ENCODE measurements at places on chromosomes 4 and X.

- DNase-seq, result no peak
These were observed 140.6 kb upstream of the GPC4 start for GRCh38 chrX:133555782-133556458.

GRCh38 chr4:61953386-61953785, 753.3 kb downstream of the ADGRL3 start:
- no peak for DNase-seq

DNA sequence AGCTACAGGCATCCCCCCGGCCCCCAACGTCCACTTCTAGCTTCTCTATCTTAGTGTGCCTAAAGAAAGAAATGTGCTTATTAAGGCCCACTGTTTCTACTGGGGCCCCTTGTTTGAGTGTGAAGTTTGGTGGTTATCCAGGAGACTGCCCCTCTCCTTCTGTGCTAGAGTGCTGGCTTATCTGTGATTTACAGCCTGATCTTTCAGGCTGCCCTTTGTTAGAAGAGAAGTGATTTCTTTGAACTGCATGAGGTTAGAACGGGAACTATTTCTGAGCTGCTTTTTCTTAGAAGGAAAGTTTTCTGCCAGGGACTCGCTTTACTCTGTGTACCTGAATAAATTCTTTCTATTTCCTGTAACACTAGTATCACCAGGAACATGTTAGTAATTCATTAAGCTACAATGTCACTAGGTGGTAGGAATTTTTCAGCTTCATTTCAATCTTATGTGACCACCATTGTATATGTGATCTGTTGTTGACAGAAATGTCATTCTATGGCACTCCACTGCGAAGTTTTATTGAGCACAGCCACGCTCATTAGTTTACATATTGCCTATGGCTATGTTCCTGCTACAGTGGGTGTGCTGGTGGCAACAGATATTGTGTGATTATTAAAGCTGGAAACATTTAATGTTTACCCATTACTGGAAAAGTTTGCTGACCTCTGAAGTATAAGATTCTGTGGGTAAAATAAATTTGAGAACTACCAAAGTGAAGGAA, 193.8 kb upstream of the CXorf51B start:
- no peak for DNase-seq

GRCh38 chrX:6660567-6661264, 125.8 kb upstream of the VCX3A start:
- no peak for DNase-seq

DNA sequence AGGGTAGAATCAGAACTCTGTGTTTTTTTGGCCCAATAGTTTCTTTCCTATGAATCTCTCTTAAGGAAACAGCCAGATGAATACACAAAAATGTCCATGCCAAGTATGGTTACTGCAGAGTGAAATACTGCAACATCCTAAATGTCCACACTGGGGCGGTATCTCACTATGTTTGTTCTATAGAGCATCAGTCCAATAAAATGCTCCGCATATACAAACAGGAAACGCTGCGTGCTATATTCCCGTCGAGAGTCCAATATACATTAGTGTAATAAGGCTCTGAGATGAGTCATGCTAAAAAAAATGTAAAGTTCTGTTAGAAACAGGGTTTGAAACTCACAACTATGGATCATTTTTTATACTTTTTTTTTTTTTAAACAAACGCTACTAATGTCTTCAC, 72.9 kb upstream of the ENOX2 start:
- DNase-seq, result no peak

DNA sequence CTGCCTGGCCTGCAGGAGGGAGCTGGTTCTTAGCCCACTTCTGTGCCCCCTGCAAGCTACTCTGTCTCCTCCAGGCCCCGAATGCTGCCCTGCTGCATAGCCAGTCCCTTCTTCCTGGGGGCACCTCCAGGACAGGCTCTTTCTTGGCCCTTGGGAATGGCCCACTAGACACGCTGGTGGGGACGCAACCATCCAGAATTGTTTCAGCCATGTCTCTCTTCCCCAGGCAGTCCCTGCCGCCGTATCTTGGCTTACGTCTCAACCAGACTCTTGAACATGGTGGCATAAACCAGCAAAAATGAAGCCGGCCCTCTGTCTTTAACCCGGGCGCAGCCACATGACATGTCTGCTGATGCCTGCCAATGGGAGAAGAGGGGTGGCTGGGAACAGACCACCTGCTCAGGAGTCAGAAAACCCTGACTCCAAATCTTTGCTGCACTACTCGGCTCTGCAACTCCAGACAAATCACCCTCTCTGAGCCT, 9.0 kb downstream of the LRPAP1 start:
- DNase-seq, result no peak

GRCh38 chr4:6390356-6390755, 82.1 kb downstream of the PPP2R2C start:
- no peak for DNase-seq

GRCh38 chr4:25923745-25924144, 9.7 kb downstream of the SMIM20 start:
- DNase-seq, result no peak

- no peak for DNase-seq
These were observed 20.2 kb downstream of the TMEM31 start for GRCh38 chrX:103730796-103731493.

DNA sequence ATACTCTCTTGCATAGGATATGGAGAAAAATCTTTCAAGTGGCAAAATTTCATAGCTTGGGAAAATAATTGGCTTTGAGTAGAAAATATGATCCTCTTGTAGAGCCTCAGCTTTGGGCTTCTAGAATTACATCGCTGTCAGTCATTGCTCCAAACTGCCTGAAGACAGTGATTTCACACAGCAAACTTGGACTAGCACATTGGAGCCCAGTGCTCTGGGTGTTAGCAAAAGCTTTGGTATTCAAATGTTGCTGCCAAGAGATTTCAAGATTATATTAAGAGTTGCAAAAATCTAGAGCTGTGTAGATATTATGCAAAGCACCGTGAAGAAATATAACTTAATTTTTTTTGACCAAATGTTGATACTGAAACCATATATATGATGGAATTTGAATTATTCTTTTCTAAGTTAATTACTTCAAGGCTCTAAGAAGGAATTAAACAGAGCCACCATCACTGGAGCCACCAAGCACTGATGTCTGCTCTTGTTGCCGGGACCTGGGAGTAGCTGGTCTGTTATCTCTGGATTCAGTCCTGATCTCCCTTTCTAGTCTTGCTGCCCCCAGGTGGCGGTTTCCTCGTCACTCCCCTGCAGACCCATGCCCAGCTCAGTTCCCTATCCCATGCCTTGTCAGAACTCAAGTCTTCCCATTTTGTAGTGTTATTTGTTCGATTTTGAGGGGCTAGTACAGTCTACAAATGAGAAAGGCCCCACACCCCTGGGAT, 260.7 kb upstream of the SFRP2 start:
- no peak for DNase-seq

DNA sequence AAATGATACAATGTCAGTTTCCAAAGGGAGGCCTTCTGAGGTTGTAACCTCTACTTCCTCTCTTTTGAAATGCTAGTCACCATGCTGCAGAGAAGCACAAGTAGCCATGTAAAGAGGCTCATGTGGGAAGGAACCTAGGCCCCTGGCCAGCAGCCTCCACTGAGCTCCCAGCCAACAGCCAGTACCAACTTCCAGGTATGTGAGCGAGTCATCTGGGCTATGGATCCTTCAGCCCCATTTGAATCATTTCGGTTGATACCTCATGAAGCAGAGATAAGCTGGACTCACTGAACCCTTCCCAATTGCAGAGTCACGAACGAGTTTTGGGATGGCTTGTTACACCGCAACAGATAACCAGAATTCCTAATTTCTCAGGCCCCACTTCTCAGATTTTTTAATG, 187.0 kb upstream of the LDB2 start:
- DNase-seq, result no peak

- DNase-seq, result no peak
These were observed 698.7 kb downstream of the GLUD2 start for GRCh38 chrX:121746105-121746504.

GRCh38 chr4:1216869-1217294, 32.0 kb downstream of the CTBP1 start:
- peak; percentile 60 for DNase-seq

- DNase-seq, result no peak
These were observed 162.2 kb downstream of the BCOR start for GRCh38 chrX:39935411-39936064.

DNA sequence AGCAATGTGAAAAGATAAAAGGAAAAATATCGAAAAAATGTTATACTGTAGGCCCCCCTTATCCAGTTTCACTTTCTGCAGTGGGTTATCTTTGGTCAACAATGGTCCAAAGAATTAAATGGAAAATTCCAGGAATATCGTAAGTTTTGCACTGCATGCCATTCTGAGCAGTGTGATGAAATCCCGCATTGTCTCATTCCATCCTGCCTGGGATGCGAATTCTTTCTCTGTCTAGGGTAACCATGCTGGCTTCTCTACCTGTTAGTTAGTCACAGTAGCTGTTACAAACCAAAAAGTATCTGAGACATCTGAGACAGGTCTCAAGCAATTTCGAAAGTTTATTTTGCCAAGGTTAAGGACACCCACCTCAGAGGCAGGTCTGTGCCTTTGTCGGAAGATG, 170.3 kb downstream of the COX18 start:
- no peak for DNase-seq

DNA sequence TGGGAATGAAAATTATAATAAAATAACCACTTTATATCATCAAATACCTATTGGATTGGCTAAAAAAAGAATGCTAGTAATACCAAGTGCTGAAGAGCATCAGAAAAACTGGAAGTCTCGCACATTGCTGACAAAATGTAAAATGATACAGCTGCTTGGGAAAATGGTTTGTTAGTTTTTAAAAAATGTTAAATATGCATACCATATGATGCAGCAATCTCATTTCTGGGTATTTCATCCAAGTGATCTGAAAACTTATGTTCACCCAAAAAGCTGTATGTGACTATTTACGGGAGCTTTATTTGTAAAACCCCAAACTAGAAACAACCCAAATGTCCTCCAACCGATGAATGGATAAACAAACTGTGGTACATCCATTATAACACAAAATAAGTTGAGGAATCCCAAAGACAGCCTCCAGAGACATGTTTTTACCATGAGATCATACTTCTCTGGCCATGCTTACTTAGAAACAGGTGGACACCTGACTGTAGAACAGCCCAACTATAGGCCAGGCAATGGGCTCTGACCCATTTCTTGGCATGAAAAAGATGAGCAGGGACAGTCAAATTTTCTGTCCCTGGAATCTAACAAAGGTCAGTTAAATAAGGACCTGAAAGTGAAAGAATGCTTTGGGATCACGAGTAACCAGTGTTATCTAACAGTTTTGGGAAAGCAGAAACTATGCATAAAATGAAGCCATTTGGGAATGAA, 47.5 kb upstream of the FAM120C start:
- DNase-seq, result no peak

GRCh38 chr4:184688447-184688846, 38.9 kb downstream of the PRIMPOL start:
- DNase-seq, result no peak

- DNase-seq, result no peak
These were observed 74.1 kb upstream of the MAOA start for GRCh38 chrX:43581888-43582539.

DNA sequence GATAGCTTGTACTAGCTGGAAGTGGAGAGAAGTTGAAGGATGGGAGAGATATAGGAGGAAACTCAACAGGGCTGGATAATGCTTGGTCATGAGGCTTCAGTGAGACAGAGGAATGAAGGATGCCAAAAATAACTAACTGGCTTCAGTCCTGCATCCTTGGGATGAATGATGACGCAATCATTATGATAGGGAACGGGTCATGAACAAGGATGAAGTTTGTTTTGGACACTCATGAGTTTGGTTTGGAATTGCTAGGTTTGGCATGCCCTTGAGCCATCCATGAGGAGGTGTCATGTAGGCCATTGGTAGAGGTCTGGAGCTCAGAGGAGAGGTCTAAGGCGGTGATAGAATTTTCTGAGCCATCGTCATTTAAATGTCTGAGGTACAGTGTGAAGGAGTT, 160.0 kb upstream of the NHS start:
- DNase-seq, result no peak

DNA sequence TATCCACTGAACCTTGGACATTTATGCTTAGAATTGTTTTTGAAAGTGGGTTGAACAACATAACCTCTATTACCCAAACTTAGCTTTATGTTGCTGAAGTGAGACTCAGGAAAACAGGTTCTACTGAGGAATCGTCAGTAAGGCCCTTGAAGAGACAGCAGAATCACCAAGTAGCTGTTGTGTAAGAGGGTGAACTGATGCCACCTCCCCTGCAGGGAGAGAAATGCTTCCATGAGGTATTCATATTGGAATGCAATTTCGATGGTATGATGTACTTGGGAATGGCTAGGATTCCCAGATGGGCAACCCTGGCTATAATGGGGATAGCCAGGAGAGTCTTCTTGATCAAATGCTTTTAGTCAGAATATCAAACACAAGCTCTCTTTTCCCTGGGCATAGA, 4.1 kb upstream of the SCRG1 start:
- DNase-seq, result no peak

DNA sequence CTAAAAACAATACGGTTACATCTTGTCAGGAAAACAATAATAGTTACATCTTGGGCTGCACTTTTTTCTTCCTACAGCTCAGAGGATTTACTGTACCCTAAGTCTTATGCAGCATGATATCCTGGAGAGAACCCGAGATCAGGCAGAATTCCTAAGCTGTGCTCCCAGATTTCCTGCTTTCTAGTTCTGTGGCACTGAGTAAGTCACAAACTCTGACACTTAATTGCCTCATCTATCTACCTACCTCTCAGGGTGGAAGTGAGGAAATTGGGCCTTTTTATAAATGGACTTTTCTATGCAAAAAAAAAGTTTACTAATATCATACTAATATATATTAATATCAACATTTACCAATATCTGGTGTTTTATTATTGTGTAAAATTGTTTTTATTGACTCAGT, 438.5 kb downstream of the INPP4B start:
- no peak for DNase-seq

DNA sequence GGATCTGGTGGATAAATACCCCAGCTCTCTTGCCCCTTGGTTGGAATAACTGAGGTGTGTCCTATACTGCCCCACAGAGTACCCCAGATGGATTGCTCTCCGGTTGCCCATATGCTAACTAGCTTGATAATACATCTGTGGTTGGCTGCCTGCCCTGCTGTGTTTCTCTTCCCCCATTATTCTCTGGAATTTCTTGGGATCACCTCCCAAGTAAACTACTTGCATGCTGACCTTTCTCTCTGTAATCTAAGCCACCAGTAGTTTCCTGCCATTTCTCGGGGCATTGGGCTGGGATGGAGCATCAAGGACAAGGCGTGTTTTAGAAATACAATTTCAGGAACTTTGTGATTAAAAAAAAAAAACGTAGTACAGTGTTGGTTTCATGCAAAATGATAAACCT, 25.2 kb downstream of the PPP1R2C start:
- DNase-seq, result no peak

DNA sequence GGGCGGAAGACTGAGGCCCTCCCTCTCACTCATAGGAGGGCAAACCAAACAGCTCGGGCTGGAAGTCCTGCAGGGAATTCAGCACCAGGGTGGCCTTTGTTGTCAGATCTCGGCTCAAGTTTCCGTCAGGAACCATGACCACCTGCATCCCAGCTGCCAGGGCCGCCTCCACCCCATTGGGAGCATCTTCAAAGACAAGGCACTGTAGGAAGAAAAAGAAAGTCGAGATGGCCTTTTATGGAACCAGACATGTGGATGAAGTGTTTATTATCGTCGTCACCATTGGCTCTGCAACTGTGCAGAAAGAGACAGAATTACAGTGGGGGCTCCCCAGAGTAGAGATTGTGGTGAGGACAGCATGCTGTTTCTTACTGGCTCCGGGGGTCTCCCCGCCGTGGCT, 97.2 kb upstream of the STS start:
- no peak for DNase-seq

- DNase-seq, result peak; percentile 64
These were observed 21.7 kb upstream of the CD38 start for GRCh38 chr4:15756361-15756861.

GRCh38 chr4:26524011-26524410, 33.7 kb upstream of the CCKAR start:
- no peak for DNase-seq
